AG09319 (cell line): ENCODE measurements at places on chromosomes 2 and 18.

GRCh38 chr18:48668466-48669179 lies 129.8 kb downstream of the CTIF start:
- DNase-seq: no peak

DNA sequence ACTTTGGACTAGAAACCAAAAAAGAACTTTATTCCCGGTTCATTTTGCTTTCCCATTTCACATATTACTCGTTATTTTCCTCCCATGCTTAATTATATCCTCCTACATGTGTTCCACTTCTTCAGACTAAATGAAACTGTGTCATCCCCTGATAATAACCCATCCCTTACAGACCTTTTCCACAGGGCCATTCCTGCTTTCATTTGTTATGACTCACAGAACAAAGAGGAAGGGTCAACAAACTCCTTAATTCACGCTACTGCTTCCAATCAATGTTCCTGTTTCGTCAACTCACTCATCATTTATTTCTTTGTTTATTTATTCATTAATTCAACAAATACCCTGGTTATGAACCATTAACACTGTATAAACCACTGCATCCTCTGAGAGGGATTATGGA lies 104.5 kb downstream of the ZEB2 start:
- DNase-seq: no peak

DNA sequence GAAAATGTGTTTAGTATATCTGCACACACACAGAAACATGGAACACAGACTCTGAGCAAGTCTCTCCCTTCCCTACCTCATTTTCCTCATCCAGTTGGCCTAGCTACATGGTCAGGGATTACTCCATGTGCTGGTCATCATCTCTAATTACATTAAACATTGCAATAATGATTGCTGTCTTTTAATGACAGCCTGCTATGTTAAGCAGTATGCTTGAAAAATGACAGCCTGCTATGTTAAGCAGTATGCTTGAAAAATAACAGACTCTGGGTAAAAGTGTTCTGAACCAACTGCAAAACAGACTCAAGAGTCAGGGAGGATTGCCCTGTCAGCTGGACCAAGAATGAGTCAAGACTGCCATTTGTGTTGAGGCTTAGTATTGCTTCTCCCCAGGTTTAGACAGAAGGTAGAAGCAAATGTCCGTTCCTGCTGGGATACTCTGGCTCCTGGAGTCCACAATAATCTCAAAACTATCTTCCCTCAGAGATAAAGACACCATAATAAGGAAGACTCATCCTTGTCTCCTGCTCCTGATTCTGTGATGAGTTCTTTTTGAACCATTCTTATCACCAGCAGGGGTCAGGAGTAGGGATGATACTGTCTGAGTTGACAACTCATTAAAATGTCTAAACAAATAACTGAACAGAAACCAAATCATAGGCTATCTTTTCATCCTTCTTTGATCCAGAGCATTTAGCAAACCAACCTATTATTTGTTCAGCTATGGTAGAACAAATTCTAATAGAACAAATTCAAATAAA lies 57.7 kb downstream of the CCDC93 start:
- no peak for DNase-seq

DNA sequence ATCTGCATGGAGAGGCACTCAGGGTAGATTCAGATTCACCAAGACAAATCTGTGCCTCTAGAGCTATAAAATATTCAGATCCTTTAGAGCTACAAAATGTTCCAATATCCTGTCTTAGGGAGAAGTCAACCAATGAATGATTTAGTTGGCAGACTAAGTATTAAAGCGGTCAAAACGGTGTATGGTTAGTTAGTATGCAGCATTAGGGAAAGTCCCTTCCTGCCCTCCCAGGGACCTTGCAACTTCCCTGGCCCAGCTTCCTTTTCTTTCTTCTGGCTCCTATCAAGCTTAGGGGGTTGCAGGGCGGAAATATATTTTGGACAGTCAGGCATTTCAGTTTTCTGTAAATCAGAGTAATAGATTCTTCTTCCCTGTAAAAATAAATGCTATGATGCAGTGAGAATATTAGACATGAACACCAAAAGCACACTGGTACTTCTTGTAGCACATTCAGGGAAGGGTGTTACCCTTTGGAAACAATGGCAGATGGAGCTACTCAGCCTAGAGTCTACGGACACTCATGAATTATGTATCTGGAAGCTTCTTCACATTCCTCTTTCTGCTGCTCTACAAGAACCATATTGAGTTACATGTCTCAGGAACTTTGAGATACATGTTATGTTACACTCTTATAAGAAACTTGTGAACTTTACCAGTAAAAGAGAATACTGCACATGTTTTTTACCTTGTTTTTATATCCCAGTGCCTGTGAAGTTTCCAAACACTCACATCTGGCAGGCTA lies 45.7 kb downstream of the CCDC93 start:
- DNase-seq: no peak

DNA sequence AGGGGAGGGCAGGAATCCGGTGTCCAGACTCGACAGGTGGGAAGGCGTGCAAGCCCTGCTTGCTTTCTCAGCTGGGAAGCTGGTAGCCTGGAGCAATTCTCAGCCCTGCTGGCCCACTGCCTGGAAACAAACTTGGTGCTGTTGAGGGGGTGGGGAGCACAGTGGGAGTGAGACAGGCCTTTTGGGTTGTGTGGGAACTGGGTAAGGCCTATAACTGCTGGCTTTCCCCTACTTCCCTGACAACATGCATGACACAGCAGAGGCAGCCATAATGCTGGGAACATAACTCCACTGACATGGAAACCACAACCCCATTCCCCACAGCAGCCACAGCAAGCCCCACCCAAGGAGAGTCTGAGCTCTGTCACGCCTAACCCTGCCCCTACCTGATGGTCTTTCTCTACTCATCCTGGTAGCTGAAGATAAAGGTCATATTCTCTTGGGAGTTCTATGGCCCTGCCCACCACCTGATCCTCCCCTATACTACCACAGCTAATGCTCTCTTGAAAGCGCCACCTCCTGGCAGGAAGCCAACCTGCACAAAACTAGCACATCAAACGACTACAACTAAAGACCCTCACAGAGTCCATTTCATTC lies 122.9 kb upstream of the ACVR1C start:
- DNase-seq: no peak

DNA sequence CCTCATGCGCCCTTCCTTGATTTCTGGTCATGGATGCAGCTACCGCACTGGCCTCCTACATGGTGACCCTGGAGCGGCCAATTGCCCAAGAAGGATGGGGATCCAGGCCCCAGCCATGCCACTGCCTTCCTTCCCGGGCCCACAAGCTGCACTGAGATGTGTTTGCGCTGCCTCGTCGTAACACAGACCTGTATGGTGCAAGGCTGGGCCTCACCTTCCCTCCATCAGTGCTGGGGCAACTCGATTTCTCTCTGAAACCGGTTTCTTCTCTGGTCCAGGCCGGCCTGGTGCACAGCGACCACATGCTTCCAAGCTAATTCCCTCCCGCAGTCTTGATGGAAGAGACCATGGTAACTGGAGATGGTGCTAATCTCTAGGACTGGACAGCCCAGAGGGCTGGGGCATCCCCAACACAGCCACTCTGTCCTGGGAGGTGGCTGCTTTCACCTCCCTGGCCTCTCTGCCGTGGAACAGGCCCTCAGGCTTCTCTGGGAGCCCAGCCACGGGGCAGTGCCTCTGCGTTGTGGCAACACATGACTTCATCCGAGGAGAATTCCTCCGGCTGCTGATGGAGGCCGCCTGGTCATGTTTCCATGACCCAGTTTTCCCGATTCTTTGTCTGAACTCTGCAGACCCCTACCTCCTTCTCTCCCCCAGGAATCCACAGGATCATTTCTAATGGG lies 184.2 kb downstream of the GLI2 start:
- no peak for DNase-seq

GRCh38 chr2:71932037-71932779 lies 215.5 kb downstream of the CYP26B1 start:
- no peak for DNase-seq

DNA sequence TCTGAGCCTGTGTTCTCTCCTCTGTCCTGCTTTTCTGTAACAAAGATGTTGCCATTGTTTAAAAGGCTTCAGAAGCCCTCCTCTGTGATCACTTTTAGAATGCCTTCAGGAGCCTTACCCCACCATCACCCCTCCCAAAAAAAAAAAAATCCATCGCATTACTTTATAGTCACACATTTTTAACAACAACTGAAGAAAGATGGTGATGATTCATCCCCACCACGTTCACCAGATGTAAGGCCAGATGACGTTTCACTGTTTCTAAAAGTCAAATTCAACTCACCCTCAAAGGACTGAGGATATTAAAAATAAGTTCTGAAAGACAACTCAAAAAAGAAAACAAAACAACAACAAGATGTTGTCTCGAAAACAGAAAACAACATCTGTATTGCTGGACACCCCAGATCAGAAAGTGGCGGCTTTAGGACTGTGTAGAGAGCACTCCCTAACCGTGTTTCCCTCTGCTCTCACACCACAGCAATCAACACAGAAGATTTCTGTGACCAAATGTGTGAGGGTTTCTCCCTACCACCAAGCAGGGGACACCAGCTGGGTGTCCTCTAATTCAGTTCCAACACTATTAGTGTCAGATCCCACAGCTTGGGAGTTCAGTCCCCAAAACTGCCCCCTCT lies 61.9 kb upstream of the CREB1 start:
- DNase-seq: no peak

GRCh38 chr2:113980946-113981345 lies 91.1 kb downstream of the ACTR3 start:
- no peak for DNase-seq

GRCh38 chr2:178506101-178506500 lies 25.8 kb downstream of the PLEKHA3 start:
- no peak for DNase-seq

GRCh38 chr2:227461811-227462461 lies 10.0 kb upstream of the AGFG1 start:
- no peak for DNase-seq

- DNase-seq: no peak
Measured at GRCh38 chr2:201180010-201180409, 2.9 kb upstream of the CASP10 start.

- DNase-seq: no peak
Measured at GRCh38 chr2:232941400-232941799, 71.3 kb downstream of the SNORC start.

DNA sequence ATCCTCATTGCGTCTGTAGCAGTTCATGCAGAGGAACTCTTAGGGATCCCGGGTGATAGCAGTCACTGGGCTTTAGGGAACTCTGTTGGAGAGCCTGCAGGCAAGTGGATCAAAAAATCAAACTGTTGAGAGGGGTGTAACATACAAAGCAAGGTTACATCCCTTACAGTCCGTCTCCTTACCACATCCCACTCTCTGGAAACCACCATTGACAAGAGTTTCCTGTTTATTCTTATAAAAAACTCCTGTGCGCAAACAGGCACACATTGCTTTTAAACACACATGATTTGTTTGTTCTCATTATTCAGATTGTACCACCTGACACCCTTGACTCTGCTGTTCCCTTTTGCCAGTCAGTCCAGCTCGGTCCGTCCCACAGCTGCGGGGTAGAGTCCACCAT lies 137.7 kb downstream of the LTBP1 start:
- no peak for DNase-seq

GRCh38 chr2:240241572-240241971 lies 101.1 kb upstream of the OTOS start:
- DNase-seq: no peak

DNA sequence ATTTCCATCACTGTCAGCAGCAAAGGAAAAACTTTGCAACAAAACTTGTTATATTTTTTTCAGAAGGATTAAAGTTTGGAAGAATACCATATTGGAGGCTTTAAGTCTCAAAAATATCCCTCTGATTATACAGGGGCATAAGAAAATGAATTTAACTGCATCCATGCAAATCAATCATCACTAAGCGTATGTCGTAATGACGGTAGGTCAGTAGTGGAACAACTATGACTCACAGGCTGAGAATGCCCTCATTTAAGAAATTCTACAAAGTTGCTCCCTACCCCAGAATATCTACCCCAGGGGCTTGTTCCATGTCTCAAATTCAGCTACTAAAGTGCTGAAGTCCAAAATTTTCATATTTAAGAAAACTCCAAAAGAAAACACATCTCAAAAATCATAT lies 12.5 kb upstream of the NAB1 start:
- DNase-seq: no peak

GRCh38 chr18:46130061-46130460 lies 25.9 kb downstream of the HAUS1 start:
- DNase-seq: no peak

- DNase-seq: no peak
Measured at GRCh38 chr18:61764381-61764780, 128.4 kb downstream of the RNF152 start.

- no peak for DNase-seq
Measured at GRCh38 chr2:220533485-220533884, 906.1 kb downstream of the SLC4A3 start.

DNA sequence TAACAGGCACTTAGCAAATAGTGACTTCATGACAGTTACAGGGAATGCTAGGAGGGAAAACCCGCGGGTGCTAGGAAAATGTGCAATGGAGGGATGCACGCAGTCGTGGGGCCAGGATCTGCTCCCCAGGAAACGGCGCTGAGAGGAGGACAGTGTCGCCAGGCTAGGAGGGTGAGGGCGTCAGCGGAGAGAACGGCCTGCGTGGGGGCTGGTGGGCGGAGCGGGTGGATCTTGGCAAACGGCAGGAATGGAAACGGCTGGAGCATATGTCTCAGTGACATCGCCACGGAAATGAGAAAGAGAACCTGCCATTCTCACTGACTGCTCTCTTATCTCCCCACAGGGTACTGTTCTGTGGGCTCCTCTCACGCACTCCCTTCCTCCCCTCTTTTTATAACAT lies 478.5 kb upstream of the ID2 start:
- no peak for DNase-seq

- no peak for DNase-seq
Measured at GRCh38 chr2:173941567-173941966, 23.6 kb downstream of the SP3 start.

GRCh38 chr2:234577191-234577590 lies 80.3 kb upstream of the ARL4C start:
- DNase-seq: no peak

- DNase-seq: no peak
Measured at GRCh38 chr2:198873503-198874471, 584.0 kb downstream of the SATB2 start.

DNA sequence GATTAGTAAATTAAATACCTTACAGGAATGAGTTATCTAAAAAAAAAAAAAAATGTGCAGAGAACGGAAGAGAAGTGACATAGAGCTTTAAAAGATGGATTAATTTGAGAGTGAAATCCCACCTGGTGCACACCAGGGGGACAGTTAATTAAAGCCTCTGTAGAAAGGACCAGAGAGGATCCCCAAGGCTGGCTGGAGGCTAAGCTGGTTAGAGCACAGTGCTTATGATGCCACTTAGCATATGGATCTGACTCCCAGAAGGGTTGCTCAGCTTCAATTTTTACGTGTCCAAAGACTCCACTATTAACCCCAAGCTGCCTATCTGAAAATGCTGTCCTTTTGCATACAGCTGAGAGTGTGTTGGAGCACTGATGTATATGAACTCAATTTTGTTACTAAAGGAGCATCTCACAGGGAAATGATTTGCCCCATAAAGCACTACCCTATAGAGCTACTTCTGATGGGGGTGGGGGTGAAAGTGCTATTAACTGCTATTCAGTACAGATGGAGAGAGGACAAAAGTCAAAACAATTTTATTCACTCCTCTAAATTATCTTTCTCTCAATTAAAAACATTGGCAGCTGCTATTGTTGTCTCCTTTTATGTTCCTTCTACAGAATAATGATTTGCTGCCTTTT lies 15.2 kb upstream of the SLC8A1 start:
- DNase-seq: no peak

GRCh38 chr2:40228310-40228709 lies 223.6 kb downstream of the SLC8A1 start:
- DNase-seq: no peak

GRCh38 chr2:227687189-227687588 lies 20.6 kb downstream of the SCYGR5 start:
- DNase-seq: no peak
